ENCODE measurements at places on chromosomes 7 and 10.
A peak's percentile ranks its signal among the peaks of the same experiment; 100 is the strongest.

GRCh38 chr10:31782701-31783100 lies 145.9 kb downstream of the ARHGAP12 start:
- H3K36me3 ChIP-seq: no peaks in the 10 kb centered on the region
- no peak for DNase-seq
- H3K27me3 ChIP-seq: no peaks in the 10 kb centered on the region
- H3K27ac ChIP-seq: no peak overlapping the region
- no peak overlapping the region for H3K4me3 ChIP-seq
- no peaks in the 10 kb centered on the region for H3K4me1 ChIP-seq

- no peaks in the 10 kb centered on the region for H3K27me3 ChIP-seq
- no peak for DNase-seq
- H3K36me3 ChIP-seq: no peaks in the 10 kb centered on the region
- no peak overlapping the region for H3K4me3 ChIP-seq
- H3K4me1 ChIP-seq: no peaks in the 10 kb centered on the region
Observed at GRCh38 chr10:131838966-131839742, 61.7 kb upstream of the PPP2R2D start.

DNA sequence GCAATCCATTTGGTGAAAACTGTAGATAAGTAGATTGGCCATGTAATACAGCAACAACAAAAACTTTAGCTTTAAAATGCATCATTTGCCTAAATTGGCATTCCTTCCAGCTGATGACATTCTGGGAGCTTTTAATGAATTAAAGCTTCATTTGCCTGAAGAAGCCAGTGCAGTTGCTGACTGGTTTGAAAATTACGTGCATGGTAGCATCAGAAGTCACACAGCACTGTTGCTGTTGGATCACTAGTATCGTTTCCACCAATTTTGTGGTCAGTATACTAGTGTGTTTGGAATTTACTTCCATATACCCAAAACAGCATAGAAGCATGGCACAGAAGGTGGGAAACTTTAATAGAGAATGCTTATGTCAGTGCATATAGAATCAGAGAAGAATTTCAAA lies 194.9 kb downstream of the ETV1 start:
- H3K4me1 ChIP-seq: no peaks in the 10 kb centered on the region
- H3K27me3 ChIP-seq: no peaks in the 10 kb centered on the region
- no peak overlapping the region for H3K4me3 ChIP-seq
- no peak overlapping the region for H3K27ac ChIP-seq

DNA sequence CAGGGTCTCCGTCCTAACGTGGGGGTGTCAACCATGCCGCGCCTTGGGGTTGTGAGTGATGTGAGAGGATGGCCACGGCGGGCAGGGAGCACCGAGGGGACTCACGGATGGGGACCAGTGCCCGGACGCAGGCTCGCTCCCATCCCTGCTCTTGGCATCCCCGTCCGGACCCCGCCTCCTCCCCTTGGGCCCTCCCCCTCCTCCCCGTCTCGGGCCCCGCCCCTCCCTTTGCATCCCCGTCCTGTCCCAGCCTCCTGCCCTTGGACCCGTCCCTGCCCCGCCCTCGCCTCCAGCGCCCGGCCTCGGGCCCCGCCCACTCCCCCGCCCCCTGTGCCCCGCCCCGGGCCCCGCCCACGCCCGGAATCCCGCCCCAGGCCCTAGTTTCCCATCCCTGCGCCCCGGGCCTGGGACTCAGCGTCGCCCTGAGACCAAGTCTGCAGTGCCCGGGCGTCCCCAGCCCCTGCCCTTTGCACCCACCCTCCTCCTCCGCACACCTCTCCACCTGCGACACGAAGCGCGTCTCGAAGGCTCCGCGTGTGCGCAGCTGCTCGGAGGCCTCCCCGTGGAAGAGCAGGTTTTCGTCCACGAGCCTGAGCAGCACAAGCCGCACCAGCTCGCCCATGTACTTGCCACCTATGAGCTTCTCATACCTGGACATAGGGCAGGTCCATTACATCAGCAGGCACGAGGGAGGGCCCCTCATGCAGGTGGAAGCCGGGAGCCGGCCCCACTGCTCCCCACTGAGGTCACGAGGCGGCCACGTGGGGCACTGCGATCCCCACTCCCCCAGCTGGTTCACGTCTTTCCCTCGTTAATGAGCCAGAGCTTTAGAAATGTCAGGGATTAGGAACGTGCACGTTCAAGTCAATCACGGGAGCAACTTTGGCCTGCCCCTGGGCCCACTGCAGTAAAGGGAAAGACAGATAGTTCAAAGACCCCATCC lies 5.1 kb upstream of the MYL7 start:
- H3K4me1 ChIP-seq: peaks cover 7% of the 10 kb centered on the region
- H3K27me3 ChIP-seq: peaks cover 4% of the 10 kb centered on the region
- H3K36me3 ChIP-seq: no peaks in the 10 kb centered on the region
- H3K27ac ChIP-seq: no peak overlapping the region
- peak; percentile 65 for DNase-seq

DNA sequence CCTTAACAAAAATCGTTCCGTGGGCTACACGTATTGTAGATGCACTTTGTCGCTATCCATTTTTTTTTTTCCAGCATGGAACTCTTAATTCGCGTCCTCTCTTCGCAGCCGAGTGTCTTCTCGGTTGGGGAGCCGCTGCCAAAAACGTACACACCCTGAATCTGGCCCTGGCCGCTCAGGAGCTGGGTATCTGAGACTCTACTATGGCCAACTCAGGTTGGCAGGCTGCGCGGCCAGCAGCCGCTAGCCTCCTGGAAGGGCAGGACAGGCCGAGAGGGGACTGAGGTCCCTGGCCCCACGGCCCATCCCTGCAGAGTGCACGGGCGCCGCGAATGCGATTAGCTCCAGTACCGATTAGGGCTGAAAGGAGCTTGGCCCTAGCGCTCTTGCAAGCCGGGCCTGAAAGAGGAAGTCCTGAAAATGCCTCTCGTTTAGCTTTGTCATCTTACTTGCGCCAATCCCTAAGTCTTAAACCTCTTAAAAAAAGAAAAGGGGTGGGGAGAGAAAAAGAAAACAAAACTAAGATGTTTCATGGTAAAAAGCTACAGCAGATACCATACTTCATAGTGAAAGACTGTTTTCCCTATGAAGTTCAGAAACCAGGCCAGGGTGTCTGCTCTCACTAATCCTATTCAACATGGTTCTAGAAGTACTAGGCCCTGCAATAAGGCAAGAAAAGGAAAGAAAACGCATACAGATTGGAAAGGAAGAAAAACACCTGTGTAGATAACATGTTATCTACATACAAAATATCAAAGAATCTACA lies 113.2 kb upstream of the RHEB start:
- no peaks in the 10 kb centered on the region for H3K27me3 ChIP-seq
- H3K36me3 ChIP-seq: no peaks in the 10 kb centered on the region
- peaks cover 20% of the 10 kb centered on the region for H3K4me1 ChIP-seq
- H3K27ac ChIP-seq: peak overlapping the region; percentile 87

- no peak for DNase-seq
- H3K27ac ChIP-seq: no peak overlapping the region
- peaks cover 8% of the 10 kb centered on the region for H3K27me3 ChIP-seq
- H3K4me1 ChIP-seq: peaks cover 11% of the 10 kb centered on the region
- H3K4me3 ChIP-seq: no peak overlapping the region
Observed at GRCh38 chr7:158955932-158956804, 99.8 kb downstream of the DYNC2I1 start.

GRCh38 chr7:140127360-140128127 lies 49.2 kb downstream of the KDM7A start:
- no peak overlapping the region for H3K27ac ChIP-seq
- H3K4me3 ChIP-seq: no peak overlapping the region
- peaks cover 39% of the 10 kb centered on the region for H3K4me1 ChIP-seq
- peaks cover 47% of the 10 kb centered on the region for H3K36me3 ChIP-seq

- no peak overlapping the region for H3K27ac ChIP-seq
- peaks cover 9% of the 10 kb centered on the region for H3K36me3 ChIP-seq
- H3K27me3 ChIP-seq: no peaks in the 10 kb centered on the region
- no peak for DNase-seq
- H3K4me3 ChIP-seq: no peak overlapping the region
Observed at GRCh38 chr7:158327571-158328180, 259.9 kb downstream of the PTPRN2 start.

DNA sequence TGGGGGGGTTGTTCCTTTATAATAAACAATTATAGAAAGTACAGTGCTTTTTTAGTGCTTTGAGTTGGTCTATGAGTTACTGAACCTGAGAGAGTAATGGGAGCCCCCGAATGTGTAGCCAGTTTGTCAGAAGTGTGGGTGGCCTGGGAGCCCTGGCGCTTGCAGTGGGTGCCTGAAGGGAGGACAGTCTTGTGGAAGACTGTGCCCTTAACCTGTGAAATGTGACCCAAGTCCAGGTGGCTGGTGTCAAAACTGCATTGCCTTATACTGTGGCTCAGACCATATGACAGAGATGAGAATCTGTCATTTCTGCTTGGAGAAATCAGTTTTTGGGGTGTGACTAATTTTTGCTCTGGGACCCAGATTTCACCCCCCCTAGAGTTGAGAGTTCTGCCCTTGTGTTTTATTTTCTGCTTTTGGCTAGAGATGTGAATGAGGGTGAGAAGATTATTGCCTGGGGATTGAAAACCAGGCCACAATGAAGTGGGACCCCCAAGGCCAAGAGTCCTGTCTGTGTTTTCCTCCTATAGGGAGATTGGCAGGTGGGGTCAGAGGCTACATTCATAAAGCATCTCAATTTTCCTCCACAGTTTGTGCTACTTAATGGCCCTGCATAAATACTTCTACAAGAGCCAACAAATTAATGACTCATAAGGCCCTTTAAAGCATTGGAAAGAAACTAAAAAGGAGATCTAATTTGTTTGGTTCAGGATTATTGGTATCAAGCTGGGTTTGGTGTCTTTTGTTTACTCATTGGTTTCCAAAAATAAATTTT lies 24.1 kb upstream of the CARD11 start:
- H3K27me3 ChIP-seq: no peaks in the 10 kb centered on the region
- H3K4me3 ChIP-seq: peak overlapping the region; percentile 35
- H3K36me3 ChIP-seq: peaks cover 3% of the 10 kb centered on the region
- peak; percentile 23 for DNase-seq

- no peaks in the 10 kb centered on the region for H3K27me3 ChIP-seq
- peak; percentile 61 for DNase-seq
- H3K4me3 ChIP-seq: peak overlapping the region; percentile 75
- H3K27ac ChIP-seq: peak overlapping the region; percentile 94
Observed at GRCh38 chr7:21939136-21939857, 6.4 kb downstream of the CDCA7L start.

- peaks cover 54% of the 10 kb centered on the region for H3K36me3 ChIP-seq
- H3K27ac ChIP-seq: peak overlapping the region; percentile 85
Observed at GRCh38 chr7:5692112-5692844, 89.2 kb downstream of the RNF216 start.

DNA sequence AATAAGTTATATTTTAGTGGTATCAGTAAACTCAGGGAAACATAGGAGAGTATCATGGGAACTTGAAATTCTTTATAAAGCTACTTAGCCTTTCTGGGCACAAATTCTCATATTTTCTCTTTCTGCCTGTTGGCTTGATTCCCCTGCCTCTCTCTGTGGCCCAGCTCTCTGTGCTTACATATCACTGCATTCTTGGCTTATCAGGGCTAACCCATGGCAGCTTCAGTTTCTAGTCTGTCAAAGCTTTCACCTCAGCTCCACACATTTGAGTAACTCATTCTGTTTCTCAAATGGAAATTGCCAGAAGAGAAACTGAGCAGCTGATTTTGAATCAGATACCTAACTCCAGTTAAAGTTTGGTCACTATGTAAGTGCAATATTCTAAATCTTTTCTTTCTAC lies 713.1 kb downstream of the DNAJB9 start:
- H3K4me1 ChIP-seq: no peaks in the 10 kb centered on the region
- no peak overlapping the region for H3K4me3 ChIP-seq
- no peaks in the 10 kb centered on the region for H3K36me3 ChIP-seq
- no peak overlapping the region for H3K27ac ChIP-seq

- no peak for DNase-seq
- H3K36me3 ChIP-seq: no peaks in the 10 kb centered on the region
- peaks cover 11% of the 10 kb centered on the region for H3K27me3 ChIP-seq
- no peak overlapping the region for H3K4me3 ChIP-seq
- H3K4me1 ChIP-seq: no peaks in the 10 kb centered on the region
- no peak overlapping the region for H3K27ac ChIP-seq
Observed at GRCh38 chr7:141381794-141382427, 169.3 kb upstream of the AGK start.

DNA sequence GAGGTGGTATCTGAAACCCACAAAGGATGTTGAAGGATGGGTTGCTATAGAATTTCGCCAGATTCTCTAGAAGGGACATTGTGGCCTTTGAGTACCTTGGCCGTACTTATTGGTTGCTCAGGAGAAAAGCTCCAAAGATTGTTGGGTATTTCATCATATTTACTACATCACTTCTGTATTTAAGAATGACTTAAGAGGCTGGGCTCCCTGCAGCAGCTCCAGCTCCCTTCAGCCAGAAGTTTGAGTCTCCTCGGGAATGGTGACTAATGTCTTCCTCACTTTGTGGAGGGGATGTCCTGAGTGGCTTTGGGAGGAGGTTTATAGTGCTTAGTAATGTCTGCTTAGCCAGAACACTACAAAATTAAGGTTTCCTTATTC lies 18.1 kb downstream of the MINDY4 start:
- no peaks in the 10 kb centered on the region for H3K36me3 ChIP-seq
- H3K4me1 ChIP-seq: no peaks in the 10 kb centered on the region
- no peaks in the 10 kb centered on the region for H3K27me3 ChIP-seq
- H3K27ac ChIP-seq: no peak overlapping the region
- no peak overlapping the region for H3K4me3 ChIP-seq

- no peak overlapping the region for H3K27ac ChIP-seq
- DNase-seq: no peak
- H3K4me3 ChIP-seq: no peak overlapping the region
Observed at GRCh38 chr10:11886138-11886474, 63.0 kb downstream of the PROSER2 start.

- no peaks in the 10 kb centered on the region for H3K27me3 ChIP-seq
- no peak overlapping the region for H3K4me3 ChIP-seq
- no peaks in the 10 kb centered on the region for H3K4me1 ChIP-seq
- no peak for DNase-seq
- H3K27ac ChIP-seq: no peak overlapping the region
- no peaks in the 10 kb centered on the region for H3K36me3 ChIP-seq
Observed at GRCh38 chr7:122619664-122620063, 79.3 kb downstream of the RNF133 start.

DNA sequence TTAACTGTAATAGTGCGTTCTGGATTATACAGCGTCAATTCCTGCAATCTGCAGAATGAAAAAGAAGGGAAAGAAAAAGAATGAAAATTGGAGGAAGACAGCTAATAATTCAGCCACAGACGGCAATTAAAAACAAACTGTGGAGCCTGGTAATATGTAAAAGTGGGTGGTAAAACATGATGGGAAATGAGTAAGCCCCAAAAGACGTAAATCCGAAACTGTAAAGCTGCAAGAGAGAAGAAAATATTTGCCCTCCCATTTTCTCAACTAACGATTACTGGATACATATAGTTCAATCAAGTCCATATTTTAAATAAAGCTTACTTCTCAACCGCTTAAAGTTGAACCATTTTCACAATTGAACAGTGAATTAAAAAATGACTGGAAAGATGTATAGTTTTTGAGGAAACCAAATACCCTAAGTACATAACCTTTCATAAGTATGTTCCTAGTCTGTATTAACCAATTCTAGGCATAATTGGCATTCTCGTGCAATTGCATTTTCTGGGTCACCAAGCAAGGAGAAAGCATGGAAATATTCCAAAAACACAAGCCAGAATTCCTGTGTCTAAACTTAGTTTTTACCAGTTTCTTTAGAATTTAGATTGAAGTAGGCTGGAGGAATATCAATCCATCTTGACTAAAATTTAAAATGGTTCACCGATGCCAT lies 44.8 kb downstream of the MALSU1 start:
- no peak overlapping the region for H3K27ac ChIP-seq
- no peak for DNase-seq
- no peak overlapping the region for H3K4me3 ChIP-seq
- H3K27me3 ChIP-seq: no peaks in the 10 kb centered on the region

GRCh38 chr7:94050046-94050445 lies 45.9 kb upstream of the BET1 start:
- DNase-seq: peak; percentile 19
- no peaks in the 10 kb centered on the region for H3K36me3 ChIP-seq
